Activated CD8-positive, alpha-beta memory T cell treated with anti-CD3 and anti-CD28 coated beads, Interleukin-2, amount 10 ng/mL, durations not matched to agents 7 days and 5 days (primary cell): ENCODE measurements at places on chromosomes 4 and X. TPM values are rescaled to one million over a fixed set of nuclear protein-coding genes. Genes with fewer than 3 reads are reported as not detected.

The TEX13B gene
- total RNA-seq, result not detected

The FAM241A gene
- 1.4 TPM for total RNA-seq

The SHOX gene
- not detected for total RNA-seq

The MAGEA2 gene
- not detected for total RNA-seq

The CENPVL2 gene
- not detected for total RNA-seq

The SSX2B gene
- not detected for total RNA-seq

The FAM47E gene
- 0.18 TPM for total RNA-seq

The ERVMER34-1 gene
- total RNA-seq, result not detected
